ENCODE measurements at places on chromosomes 5 and 9.

DNA sequence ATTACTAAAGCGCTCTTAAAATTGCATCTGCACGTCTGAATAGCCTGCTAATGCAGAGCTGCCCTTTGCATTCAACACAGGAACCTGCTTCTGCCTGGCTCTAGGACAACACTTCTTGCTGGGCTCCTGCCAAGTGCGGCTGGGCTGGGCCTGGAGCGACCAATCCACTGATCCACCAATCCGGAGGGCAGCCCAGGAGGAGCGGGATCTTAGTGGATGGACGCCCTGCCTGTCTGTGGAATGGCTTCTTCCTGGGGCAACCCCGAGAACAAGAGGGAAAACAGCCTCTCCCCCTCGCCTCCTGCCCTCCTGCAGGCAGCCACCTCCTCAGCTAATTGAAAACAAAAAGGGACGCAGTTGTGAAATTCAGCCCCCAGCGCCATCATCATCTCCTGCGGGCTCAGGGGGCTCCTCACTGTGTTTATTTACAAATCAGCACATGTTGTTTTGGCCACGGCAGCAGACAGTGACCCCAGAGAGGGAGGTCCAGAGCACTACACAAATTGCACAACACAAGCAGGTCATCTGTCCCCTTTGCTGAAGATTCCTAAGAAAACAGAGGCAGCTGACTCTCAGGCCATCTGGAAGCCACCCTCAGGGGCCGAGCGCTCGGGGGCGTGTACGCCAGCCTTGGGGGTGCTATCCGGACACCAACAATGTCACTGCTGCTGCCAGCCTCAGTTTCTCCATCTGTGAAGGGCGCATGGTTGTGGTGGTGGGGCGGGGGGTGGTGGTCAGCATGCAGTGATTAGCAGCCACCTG lies 57.3 kb downstream of the GADD45G start:
- peak; percentile 93 for DNase-seq

DNA sequence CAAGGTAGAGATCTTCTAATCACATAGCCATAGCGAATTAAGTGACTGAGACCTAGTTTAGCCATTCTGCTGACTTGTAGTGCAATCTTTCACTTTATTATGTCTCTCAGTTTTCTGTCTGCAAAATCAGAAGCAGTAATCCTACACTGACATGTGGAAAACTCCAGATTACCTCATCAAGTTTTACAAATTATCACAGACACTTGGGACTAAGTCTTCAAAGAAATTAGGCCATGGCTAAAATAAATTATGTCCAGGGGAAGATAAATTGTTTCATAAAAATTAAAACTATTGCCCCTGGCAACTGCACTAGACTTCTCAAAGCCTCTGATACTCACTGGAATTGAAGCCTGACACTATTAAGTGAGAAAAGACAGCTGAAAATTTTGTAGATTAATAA lies 129.9 kb upstream of the RGMB start:
- DNase-seq = no peak

GRCh38 chr9:94147776-94148175 lies 63.5 kb downstream of the PTPDC1 start:
- no peak for DNase-seq

GRCh38 chr9:127076860-127077643 lies 45.4 kb downstream of the ANGPTL2 start:
- peak; percentile 19 for DNase-seq

DNA sequence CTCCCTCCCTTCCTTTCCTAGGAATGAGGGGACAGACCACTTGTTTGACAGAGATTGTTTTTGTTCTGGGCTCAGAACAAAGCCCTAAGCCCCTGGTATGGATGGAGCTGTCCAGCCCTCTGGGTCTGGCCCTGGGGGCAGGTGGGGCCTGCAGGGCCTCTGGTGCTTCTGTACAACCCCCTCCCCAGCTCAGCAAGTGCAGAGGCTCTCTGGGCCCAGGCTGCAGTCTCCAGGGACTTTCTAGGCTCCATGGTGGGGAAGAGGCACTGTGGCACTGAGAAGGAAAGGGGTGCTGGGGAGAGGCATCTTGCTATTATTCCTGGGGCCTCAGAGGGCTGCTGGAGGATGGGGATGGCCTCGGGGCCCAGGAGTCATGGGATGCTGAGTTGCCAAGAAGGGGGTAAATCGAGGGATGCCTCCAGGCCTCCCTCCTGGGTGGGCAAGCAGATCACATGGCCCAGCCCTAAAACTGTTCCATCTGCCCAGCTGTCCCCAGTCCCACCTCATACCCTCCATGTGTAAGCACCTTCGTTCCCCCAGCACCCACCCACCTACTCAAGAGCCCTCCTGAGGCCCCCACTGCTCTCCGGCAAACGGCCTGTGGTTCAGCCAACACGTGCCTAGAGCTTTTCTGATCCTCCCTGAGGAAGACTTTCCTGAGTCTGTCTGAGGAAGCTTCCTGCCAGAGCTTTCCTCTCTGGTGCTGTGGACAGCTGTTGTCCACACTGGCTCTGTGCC lies 225.7 kb downstream of the CACNA1B start:
- no peak for DNase-seq

- no peak for DNase-seq
Measured at GRCh38 chr5:56490971-56491468, 257.9 kb upstream of the ANKRD55 start.

DNA sequence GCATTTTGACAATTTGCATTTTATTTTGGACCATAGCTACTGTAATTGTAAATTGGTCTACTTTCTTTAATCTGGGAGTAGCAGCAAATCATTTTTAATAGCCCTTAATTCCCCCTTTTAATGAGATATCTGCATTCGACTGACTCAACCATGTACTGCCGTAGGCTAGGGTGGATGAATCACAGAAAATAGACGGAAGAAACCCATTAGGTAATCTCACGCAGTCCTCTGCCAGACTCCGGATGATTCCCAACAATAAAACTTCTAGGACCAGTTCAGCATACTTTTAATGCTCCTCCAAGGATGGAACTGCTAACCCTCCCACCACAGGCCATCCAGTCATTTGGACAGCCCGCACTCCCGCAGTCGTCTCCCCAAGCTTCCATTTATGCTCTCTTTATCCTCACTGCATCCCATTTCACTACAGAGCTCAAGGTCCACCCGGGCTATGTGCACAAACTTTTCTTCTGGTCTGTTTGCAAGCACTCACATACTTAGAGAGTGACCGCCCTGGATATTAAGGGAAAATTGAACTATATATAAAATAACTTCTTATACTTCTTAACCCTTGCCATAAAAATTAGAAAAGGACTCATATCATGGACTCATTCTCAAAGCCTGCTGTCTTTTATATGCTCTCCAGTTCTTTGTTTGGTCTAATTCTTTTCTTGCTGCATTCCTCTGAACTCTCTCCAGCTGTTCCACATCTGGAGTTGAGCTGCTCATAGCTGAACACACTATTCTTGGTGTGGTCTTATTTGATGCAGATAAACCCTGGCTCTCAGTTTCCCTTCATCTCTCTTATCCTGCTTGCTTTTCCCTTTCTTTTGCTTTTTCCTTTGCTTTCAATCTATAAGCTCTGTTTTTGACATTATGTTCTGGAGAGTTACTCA lies 326.6 kb downstream of the ARL15 start:
- peak; percentile 89 for DNase-seq

DNA sequence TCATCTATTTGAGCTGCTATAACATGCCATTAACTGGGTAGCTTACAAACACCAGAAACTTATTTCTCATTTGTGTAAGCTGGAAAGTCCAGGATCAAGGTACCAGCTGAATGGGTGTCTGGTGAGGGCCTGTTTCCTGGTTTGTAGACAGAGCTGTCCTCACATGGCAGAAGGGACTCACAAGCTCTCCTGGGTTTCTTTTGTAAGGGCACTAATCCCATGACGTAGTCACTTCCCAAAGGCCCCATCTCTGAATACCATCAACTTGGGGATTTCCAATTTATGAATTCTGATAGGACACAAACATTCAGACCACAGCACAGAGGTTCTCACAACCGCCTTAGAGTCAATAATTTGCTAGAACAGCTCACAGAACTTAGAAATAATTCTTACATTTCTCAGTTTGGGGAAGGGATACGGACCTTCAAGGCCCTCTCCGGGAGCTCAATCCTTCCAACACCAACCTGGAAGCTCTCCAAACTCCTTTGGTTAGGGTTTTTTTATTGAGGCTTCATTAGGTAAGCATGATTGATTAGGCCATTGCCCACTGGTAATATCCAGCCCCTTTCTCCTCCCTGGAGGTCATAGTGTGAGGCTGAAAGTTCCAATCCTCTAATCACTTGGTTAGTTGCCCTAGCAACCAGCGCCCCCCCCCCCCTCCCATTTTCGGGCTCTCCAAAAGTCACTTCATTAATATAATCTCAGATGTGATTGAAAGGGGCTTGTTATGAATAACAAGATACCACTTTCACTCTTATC lies 7.6 kb upstream of the DNAJA1 start:
- DNase-seq = no peak

DNA sequence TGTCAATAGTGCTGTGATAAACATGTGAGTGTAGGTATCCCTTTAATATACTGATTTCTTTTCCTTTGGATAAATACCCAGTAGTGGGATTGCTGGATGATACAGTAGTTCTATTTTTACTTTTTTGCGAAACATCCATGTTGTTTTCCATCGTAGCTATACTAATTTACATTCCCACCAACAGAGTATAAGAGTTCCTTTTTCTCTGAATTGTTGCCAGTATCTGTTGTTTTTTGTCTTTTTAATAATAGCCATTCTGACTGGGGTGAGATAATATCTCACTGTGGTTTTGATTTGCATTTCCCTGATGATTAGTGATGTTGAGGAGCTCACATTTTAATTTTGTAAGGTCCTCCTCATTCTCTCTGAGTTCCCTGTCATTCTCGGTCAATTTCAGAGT lies 71.1 kb upstream of the NFIL3 start:
- DNase-seq = peak; percentile 55

- DNase-seq = no peak
Measured at GRCh38 chr5:78187172-78187571, 107.3 kb downstream of the AP3B1 start.

GRCh38 chr9:4297786-4298254 lies 2.0 kb downstream of the GLIS3 start:
- peak; percentile 79 for DNase-seq

DNA sequence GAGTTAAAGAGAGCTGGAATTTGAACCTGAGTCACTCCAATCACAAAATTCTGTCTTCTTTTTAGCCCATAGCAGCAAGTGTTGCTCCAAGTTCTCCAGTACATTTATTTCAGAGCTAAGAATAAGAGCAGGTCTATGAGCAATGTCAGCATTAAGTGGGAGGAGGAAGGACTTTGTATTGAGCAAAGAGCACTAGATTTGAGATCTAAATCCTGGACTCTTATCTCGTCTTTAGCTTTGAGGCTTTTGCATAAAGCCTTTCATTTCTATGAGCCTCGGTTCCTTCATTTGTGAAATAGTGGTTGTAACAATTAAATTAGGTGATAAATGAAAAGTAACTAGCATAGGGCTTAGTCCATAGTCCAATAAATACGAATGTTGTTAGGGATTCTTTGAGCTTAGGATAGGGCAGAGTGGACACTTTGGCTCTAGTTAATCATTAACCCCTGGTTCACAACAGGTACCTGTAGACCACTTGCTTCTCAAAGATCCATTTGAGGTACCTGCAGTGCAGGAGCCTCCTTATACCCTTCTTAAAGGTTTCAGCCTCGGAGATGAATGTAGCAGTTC lies 464.1 kb upstream of the KLF4 start:
- DNase-seq = no peak

- DNase-seq = no peak
Measured at GRCh38 chr9:120889606-120890271, 12.8 kb upstream of the PHF19 start.

DNA sequence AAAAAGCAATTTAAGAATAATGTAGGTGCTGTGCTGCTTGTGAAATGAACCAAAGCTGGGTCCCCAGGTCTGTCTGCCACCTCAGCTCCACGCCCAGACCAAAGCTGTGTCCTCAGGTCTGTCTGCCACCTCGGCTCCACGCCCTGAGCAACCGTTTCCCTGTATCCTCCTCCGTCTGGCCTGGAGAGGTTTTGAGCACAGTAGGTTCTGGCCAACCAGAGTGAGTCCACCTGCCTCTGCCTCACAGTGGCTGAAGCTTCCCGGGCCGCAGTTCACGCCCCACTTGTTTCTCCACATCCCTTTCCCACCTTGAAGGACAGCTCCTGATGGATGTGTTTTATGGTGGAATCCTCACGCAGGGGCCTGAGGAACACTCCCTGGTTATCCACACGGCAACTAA lies 120.5 kb downstream of the ADAMTS2 start:
- DNase-seq = no peak

GRCh38 chr9:125942125-125942524 lies 195.0 kb downstream of the PBX3 start:
- no peak for DNase-seq

GRCh38 chr5:170252109-170252508 lies 19.3 kb downstream of the C5orf58 start:
- no peak for DNase-seq

All from M059J (cell line).